IMR-90 (cell line): ENCODE measurements at places on chromosomes 1 and 21. TPM values are rescaled to one million over a fixed set of nuclear protein-coding genes. Genes with fewer than 3 reads are reported as not detected.

RNU1-4 gene
- polyA plus RNA-seq, result not detected in 2 replicates

SPRR5 gene
- not detected in 2 replicates for polyA plus RNA-seq

DNA sequence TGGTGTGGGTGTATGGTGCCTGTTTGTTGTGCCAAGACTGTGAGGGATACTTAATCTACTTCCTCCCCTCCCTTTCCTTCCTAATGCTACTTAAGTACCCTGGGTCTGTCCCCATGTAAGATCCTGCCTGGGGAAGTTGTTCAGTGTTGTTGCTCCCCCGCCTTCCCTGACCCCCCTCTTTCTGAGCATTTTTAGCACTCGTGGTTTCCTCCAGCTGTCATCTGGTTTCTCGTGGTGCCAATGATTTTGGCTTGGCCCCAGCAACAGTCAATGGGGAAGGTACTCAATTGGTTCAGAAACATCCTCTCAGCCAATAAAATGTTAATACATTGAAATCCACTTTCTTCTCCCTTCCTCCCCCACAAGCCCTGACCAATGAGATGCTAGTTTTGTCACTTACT is 8.0 kb upstream of the B4GALT3 start:
- peak; percentile 67 for DNase-seq

- DNase-seq, result peak; percentile 6
Measured at GRCh38 chr1:226002667-226003501, 3.7 kb upstream of the SDE2 start.

KCNAB2 gene
- polyA plus RNA-seq, result 4.2 and 4.7 TPM in 2 replicates

RNF223 gene
- not detected in 2 replicates for polyA plus RNA-seq

DNA sequence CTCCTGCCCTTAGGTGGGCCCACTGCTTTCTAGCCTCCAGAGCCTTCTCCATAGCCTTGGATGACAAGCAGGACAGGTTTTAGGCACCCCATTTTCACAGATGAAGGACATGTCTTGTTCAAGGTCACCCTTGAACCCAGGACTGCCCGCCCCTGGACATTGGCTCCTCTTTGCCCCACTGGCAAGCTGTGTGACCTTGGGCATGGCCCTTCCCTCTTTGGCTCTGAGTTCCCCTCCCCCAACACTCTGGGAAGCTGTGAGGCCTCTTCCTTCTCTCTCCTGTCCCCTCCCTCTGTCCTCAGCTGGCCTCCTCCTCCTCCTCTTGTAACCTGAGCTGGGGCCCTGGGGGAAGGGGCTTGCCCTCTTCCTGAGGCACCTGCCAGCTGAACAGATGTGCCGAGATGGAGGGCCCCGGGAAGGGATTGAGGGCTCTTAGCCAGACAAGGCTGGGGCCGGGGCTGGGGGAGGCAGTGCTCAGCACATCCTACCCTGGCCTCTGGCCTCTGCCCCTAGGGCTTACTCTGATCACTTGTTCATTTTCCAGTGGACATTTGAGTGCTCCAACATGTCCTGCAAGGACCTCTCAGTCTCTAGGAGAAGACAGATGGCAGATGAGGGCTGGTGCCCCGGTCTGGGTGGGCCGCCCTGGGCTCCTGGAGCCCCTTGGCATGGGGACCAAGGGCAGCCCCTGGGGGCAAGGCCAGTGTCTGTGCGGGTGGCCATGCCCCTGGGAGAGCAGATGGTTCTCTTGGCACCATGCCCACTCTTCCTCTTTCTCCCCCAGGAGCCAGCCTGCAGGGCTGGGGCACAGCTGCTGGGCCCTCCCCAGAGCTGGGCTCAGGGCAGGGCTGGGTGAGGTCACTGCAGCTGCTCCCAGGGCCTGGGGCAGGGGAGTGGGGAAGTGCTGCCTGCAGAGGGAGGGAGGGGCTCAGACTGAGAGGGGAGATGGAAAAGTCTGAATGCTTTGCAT is 10.7 kb downstream of the FOXO6 start:
- no peak for DNase-seq

DNA sequence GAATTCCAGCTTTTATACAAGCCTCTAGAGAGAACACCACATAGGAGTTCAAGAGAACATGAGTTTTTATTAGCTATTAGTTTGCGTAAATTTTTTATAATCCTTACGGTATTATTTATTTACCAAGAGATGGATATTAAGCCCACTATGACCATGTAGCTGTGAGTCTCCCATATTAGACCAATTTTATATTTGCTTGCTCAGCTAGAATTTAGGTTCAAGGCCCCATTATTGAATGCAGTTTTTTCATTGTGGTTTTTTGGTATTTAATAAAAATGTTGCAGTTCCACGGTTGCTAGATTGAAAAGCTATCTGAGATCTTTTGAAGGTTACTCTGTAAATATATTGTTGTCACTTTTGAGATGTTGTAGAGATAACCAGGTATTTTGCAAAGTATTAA is 2.9 kb downstream of the PPP1R8 start:
- no peak for DNase-seq

GPR157 gene
- 1.7 and 1.8 TPM in 2 replicates for polyA plus RNA-seq

DNA sequence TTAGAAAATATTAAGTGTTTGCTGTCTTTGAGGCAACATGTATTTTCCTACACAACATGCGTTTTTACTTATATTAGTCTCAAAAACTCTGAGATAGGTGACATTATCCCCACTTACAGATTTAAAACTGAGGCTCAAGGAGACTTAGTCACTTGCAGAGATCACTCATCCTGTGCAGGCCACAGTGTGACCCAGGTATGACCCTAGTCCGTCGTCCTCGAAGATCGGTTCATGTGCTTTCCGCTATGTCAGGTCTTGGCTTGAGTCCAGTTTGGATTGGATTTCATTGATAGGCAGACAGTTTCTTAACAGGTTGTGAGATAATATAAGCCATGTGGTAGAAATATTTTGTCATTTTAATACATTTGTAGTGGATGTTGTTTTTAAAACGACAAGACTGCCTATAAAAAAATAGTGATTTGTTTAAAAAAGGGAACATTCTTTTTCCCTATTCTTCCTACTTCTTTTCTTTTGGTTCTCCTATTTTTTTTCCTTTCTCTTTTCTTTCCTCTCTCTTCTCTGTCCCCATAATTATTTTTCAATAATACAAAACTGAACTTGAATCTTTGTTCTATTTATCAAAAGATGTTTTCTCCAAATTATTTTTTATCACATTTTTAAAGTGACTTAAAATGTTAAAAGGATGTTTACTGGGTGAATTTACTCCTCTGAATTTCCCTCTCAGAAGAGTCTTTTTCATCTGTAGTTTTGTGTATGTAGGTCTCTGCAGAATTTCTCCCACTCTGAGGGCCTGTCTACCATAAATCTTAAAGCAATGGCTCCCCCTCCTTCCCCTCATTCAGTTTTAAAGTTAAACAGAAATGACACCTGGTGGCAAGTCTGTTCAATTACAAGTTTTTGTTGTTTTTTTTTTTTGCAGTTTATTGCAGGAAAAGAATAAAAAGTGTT is 81.8 kb downstream of the PHTF1 start:
- DNase-seq, result peak; percentile 63

- no peak for DNase-seq
Measured at GRCh38 chr21:39804240-39804639, 59.3 kb downstream of the IGSF5 start.

DUSP10 gene
- 41.7 and 44.8 TPM in 2 replicates for polyA plus RNA-seq

- DNase-seq, result no peak
Measured at GRCh38 chr1:185291652-185292051, 25.4 kb downstream of the IVNS1ABP start.

GRCh38 chr1:208231881-208232661 is 12.1 kb downstream of the PLXNA2 start:
- DNase-seq, result peak; percentile 87

SLC9A1 gene
- polyA plus RNA-seq, result 20.5 and 21.2 TPM in 2 replicates

GRCh38 chr21:31923756-31924155 is 50.9 kb downstream of the HUNK start:
- no peak for DNase-seq

GRCh38 chr1:161738627-161739287 is 10.8 kb upstream of the DUSP12 start:
- DNase-seq, result peak; percentile 88

MXRA8 gene
- polyA plus RNA-seq, result 469 and 502 TPM in 2 replicates

DNA sequence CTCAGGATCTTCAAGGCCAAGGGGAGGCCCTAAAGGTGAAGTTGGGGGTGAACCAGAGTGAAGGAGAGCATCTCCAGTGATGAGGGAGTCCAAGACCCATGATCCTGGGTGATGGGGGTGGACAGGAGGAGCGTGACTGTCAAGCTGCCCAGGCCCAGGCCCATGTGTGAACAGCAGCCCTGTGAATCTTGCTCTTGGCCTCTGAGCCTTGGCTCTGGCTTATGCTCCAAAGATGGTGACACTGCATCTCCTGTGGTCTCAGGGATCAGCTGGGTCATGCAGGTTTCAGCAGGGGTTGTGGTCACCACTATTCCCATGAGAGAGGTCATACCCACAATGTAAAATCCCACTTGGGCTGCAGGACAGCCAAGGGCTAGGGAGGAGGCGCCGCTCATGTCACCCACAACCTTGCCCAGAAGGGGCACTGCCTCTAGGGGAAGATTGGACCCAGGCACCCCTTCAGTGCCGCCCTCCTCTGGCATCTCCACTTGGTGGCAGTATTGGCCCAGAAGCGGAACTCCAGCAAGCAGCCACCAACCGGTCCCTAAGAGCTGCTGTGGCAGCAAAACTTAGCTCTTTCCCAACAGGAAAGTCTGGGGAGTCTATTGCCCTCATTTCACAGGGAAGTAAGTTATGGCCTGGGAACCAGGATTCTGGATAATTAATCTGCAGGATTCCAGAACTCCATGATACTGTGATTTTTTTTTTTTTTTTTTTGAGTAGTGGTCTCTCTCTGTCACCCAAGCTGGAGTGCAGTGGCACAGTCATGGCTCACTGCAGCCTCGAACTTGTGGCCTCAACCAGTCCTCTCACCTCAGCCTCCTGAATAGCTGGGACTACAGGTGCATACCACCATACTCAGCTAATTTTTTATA is 7.5 kb upstream of the WNT3A start:
- peak; percentile 57 for DNase-seq

- peak; percentile 76 for DNase-seq
Measured at GRCh38 chr1:37811027-37811655, 3.1 kb upstream of the YRDC start.

PGBD5 gene
- polyA plus RNA-seq, result 0.36 and 0.37 TPM in 2 replicates

TTC34 gene
- 0.09 and 0.11 TPM in 2 replicates for polyA plus RNA-seq

DNA sequence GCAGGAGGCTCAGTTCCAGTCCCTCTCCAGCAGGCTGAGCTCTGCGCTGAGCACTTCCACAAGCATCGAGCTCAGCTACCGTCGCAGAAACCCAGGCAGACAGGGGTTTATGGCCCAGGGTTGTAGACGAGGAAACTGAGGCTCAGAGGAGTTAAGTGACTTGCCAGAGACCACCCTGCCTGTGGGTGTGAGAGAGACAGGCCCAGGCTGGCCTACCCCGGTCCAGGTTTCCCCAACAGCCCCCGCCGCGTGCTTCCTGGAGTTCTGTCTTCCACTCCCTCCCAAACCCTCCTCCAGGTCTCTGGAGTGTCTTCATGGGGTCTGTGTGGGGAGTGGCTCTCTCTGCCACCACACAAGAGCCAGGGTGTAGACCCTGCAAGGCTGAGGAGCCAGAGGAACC is 615.9 kb downstream of the PTPRU start:
- no peak for DNase-seq

ATP1A4 gene
- polyA plus RNA-seq, result not detected in 2 replicates

DNA sequence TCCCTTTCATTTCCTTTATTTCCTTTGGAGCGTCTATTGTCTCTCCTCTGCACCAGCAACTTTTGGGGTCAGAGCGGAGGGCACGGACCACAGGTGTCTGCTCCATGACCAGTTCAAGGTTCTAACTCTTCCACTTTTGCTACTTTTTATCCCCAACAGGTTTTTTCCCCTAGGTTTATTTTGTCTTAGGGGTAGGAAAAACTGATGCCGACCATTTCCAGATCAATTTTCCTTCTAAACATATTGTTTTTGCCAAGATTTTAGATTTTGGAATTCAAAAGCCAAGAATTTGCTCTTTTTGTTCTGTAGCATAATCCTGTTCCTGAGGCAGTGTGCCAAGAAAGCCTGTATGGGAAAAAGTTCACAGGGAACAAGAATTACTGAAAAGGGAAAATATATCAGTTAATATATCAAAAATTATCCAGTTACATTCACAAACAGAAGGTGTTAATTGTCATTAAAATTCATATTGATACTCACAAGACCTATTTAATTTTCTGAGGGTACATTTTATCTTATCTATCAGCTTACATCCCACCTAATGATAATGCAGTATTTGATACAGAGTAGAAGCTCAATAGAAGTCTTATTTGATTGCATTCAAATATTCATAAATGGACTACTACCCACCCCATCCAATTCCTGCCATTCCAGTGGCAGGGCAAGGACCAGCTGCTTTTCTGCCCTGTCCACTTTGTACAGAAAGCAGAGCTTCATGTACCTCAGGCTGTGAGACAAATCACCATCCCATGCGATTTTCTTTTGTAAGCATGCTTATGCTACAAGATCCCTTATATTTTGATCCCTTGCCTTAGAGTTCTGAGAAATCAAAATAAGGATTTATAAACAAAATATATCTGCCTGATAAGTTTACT is 31.2 kb downstream of the TSEN15 start:
- no peak for DNase-seq

GRCh38 chr1:171884475-171884874 is 43.2 kb downstream of the DNM3 start:
- DNase-seq, result no peak

- no peak for DNase-seq
Measured at GRCh38 chr1:248375446-248375845, at the start of gene OR2T6. TSS of gene OR2T6 (plus strand) at chr1:248375746. CDS start at chr1:248387609, 11,863 bp downstream.

- no peak for DNase-seq
Measured at GRCh38 chr1:2547210-2548067, 8.7 kb upstream of the TNFRSF14 start.

DNA sequence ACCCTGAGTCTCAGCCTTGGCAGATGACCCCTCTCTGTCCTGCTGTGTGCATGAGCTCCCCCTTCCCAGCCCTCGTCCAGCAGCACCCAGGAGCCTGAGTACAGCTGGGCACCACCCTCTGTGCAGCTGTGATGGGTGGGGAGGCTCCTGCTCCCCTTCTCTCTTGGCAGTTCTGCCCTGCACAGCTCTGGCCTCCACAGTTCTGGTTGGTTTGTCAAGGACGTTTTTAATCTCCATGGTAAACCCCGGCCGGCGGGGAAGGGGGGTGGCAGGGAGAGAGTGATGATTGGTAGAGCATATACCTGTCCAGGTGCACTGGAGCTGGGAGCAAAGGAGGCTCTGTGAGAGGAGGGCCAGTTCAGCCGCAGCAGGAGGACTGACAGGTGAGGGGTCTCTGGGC is at the start of gene CLCNKA:
CLCNKA (plus strand) TSS at position 356 of the 400 bp plus-strand sequence. CDS start 584 bp downstream, outside the sequence.
- no peak for DNase-seq

DNA sequence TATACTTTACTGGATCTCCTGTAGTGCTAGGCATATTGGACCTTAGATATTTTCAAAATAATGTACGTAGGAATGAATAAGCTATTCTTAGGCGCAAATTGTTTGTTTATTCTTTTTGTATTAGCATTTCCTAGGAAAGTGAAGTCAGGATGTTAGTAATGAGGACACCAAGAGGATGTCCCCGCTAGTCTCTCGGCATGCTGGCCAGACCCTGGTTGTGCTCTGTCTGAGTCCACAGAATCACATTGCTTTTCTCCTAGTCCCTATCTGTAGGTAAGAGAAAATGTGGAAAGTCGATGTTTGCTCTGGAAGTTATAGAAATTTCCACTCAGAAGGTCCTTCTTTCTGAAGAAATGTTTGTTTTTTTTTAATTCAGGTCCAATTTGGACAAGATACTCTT is 31.1 kb downstream of the DNM3 start:
- DNase-seq, result no peak
